ENCODE measurements at places on chromosomes 12 and 14.

GRCh38 chr12:57093415-57094207 is 4.7 kb downstream of the NAB2 start:
- no peak overlapping the region for H3K4me3 ChIP-seq
- H3K36me3 ChIP-seq, result peaks cover 81% of the 10 kb centered on the region
- no peak overlapping the region for H3K27ac ChIP-seq
- DNase-seq, result peak; percentile 76

DNA sequence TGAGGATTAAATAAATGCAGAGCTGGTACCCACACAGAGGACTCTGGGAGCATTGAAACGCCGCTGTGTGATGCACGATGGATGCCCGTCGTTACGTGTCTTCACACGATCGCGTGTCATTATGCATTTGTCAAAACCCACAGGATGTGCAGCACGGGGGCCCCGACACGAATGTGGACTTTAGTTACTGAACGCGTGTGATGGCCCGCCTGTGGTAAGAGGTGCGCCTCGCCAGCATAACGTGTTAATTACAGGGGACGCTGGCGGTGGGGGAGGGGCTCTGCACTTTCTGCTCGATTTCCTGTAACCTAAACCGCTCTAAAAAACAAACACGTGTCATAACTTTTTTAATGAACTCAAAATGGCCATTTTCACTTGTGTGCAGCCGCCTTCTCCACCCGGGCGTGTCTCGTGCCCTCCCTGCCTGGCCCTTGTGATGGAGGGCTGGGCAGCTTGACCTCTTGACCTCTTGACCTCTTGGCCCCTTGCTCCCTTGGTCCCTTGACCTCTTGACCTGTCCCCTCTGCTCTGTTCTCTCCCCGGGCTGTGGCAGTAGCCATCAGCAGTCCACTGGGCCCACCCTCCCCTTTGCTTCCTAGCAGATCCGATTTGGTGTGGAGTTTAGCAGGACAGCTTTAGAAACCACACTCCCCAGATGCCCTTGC is 33.7 kb upstream of the GALNT9 start:
- H3K27ac ChIP-seq, result no peak overlapping the region
- DNase-seq, result no peak
- H3K27me3 ChIP-seq, result peaks cover 19% of the 10 kb centered on the region
- H3K36me3 ChIP-seq, result no peaks in the 10 kb centered on the region
- no peaks in the 10 kb centered on the region for H3K4me1 ChIP-seq
- H3K4me3 ChIP-seq, result no peak overlapping the region

GRCh38 chr12:58247633-58248032 is 306.3 kb downstream of the ATP23 start:
- no peak overlapping the region for H3K4me3 ChIP-seq
- H3K4me1 ChIP-seq, result no peaks in the 10 kb centered on the region
- DNase-seq, result peak; percentile 14
- H3K36me3 ChIP-seq, result no peaks in the 10 kb centered on the region
- H3K27me3 ChIP-seq, result no peaks in the 10 kb centered on the region

DNA sequence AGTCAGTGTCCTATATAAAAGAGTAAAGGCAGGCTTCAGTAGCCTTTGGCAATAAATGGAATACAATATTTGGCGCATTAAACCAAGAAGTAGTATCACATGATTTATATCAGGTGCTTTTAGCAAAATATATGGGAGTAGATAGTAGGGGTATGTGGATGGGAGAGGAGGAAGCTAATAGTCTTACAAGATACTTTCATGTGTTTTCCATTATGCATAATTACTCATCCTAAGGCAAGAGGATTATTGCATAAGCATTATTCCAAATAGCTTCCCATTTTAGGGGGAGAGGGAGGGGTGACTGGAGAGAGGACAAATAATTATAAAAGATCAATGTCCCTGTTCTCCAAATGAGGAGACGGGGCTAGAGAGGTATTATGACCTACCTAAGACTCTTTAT is 104.3 kb downstream of the DUSP6 start:
- no peak for DNase-seq
- H3K27ac ChIP-seq, result no peak overlapping the region
- H3K4me3 ChIP-seq, result no peak overlapping the region
- H3K4me1 ChIP-seq, result peaks cover 6% of the 10 kb centered on the region
- H3K36me3 ChIP-seq, result no peaks in the 10 kb centered on the region

DNA sequence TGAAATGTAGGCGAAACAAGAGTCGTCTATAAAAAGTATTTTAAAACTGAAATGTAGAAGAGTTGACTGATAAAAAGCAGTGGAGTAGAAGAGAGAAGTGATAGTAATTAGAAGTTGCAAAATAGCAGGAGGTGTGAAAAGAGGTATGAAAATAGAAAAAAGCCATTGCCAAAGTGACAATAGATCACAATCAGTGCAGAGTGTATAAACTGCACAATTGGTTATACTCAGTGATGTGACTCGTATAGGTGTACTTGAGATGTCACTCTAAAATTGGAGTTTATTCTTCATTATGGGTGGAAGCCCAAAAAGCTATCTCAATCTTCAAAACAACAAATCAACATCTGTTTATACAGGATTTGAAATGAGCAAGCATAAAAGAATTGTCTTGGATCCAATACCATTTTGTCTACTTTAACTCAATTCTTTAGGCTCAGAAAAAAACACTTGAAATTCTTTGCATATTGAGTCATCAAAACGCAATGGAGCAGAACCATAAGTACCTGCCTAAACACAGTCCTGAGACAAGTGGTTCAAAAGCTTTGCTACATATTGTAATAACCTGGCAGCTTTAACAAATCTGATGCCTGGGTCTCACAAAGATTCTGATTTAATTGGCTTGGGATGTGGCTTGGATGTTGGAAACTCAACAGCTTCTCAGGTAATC is 8.8 kb downstream of the IKBIP start:
- DNase-seq, result peak; percentile 78
- peaks cover 24% of the 10 kb centered on the region for H3K36me3 ChIP-seq
- H3K27ac ChIP-seq, result peak overlapping the region; percentile 54
- H3K4me3 ChIP-seq, result peak overlapping the region; percentile 12
- H3K27me3 ChIP-seq, result no peaks in the 10 kb centered on the region
- peaks cover 13% of the 10 kb centered on the region for H3K4me1 ChIP-seq

DNA sequence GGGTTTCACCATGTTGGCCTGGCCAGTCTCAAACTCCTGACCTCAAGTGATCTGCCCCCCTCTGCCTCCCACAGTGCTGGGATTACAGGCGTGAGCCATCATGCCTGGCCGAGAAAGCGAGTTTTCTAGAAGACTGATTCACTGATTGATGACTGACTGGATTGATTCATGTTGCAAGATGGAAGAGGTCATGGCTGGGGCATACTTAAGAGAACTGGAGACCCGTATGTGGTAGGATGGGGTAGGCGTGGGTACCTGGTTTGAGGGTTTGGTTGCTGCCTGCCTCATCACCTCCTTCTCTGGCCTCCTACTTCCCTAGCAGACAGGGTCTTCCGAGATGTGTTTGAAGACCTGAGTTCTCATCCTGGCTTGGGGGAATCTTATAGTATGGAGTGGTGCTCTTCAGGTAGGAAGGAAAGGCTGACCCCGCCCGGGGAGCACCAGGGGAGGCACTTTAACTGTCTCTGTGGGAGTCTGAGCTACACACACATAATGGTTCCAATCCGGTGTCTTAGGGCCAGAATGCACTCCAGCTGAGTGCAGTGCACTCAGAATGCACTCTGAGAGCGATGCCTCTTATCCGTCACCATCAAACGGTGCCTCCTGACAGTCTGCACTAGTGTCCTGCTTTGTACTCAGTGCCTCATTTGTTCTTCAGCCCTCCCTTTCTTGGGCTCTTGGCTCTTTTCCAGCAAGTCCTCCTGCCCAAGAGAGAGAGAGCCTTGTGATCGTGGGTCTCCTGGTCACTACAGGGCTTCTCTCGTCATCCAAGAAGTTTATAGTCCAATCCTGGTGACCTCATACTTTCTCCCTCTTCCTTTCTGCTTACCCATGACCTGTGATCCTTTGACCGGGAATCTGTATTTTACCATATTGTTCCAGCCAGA is 19.7 kb downstream of the PLEKHG3 start:
- peaks cover 19% of the 10 kb centered on the region for H3K36me3 ChIP-seq
- H3K4me3 ChIP-seq, result no peak overlapping the region
- peak overlapping the region; percentile 90 for H3K27ac ChIP-seq

Data from MCF 10A (cell line).